ENCODE measurements at places on chromosomes 16 and 17. TPM values are rescaled to one million over a fixed set of nuclear protein-coding genes. Genes with fewer than 3 reads are reported as not detected.

GRCh38 chr16:80319181-80319580 is 221.6 kb upstream of the DYNLRB2 start:
- DNase-seq: no peak

DNA sequence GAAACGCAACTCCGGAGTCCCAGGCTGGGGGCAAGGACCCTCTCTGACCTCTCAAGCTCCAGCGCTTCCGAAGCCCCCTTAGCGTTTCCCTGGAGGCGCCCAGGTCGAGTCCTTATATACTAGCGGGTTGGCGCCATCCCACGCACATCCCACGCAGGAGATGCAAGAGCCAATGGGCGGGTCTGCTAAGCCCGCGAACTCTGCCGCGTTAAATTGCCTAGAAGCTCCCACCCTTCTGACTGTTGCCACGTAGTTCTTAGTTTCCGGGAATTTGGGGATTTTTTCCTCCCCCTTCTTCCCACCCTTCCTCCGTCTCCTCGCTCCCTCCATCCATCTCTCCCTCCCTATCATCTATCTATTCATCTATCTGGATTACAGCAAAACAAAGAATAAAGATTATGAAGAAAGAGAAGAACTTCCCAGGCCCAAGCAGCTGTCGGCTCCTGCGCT is at the start of gene SLFN11:
SLFN11 (minus strand) TSS at position 88 of the 450 bp plus-strand sequence. CDS start 9,814 bp downstream, outside the sequence.
- peak; percentile 33 for DNase-seq

GRCh38 chr16:48555155-48555554 is 54.8 kb downstream of the N4BP1 start:
- DNase-seq: no peak

DNA sequence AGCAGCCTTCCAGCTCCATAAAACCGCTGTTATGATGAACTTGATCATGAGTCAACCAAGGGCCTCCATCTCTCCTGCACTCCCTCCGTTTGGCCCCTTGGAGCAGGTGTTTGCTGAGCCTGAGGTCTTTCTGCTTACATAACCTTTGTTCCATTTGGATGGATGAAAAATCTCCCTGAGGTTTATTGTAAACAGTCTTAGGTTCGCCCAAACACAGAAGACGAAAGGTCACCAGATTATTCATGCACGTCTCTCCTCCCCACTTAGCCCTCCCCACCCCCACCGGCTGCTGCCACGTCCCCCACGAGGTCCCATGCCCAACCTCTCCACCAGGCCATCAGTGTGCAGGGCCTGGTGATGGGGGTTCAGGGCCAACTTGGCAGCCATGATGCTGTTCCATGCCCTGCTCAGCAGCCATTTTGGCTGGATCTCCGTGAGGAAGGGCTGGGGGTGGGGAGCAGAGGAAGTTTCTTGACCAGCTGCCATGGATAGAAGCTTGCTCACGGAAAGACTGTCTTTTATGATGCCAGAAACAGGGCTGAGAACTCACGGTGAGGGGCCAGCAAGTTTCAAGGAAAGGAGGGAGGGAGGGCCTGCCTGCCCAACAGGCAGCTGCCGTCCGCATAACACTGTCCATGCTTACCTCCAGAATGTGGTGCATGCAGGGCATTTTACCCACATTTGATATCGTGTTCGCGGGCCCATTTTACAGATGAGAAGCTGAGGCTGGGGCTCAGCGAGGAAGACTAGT is 47.8 kb upstream of the FOXF1 start:
- DNase-seq: no peak

DNA sequence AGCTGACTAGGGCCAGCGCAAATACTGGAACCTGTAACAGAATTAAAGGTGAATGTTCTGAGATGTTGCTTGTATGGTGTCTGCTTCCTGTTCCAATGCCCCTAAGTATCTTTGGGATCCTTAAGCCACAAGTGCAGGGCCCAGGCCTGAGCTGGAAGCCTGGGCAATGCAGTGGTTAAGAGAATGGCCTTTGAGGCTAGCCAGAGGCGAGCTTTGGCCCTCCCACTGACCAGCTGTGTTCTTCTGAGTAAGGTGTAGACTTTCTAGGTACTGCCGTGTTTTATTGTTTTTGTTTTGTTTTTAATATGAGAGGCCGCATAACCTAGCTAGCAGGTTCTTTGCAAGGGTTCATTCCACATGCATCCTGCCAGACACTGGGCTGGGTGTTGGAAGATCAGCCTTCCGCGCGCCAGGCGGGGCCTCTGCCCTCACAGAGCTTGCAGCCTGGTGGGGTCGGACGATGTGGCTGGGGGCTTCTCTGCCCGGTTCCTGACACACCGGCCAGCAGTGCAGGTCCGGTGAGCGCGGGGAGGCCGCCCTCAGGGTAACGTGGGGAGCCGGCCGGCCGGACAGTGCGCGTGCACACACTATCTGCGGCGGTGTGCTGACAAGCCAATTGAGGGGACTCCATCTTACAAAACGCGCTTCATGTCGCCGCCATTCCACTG is 551 bp upstream of the MLX start:
- no peak for DNase-seq

TMEM114 gene
- total RNA-seq: not detected

KRTAP4-1 gene
- not detected for total RNA-seq

PRR35 gene
- total RNA-seq: not detected
